ENCODE measurements at places on chromosomes 3 and 15.

- DNase-seq, result no peak
Observed at GRCh38 chr3:187242435-187242834, 45.1 kb downstream of the RTP1 start.

GRCh38 chr3:123486460-123486859 is 37.6 kb upstream of the ADCY5 start:
- no peak for DNase-seq

DNA sequence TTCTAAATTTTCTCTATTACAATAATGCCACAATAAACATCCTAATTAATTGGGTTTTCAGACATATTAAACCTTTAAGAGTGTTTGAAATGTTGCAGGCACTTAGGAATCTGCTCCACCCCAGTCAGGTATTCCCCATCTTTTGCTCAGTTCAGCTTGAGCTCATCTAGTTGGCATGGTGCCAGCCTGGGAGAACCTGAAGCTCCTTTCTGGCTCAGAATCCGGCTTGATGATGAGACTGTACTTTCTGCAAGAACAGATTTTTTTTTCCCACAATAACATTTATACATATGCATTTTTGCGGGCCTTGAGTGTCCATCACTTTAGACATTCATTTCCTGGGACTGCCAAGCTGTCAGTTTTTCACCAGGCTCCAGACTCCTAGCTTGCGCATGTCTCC is 7.7 kb upstream of the OXSR1 start:
- DNase-seq, result no peak

GRCh38 chr15:91552555-91552954 is 301.0 kb upstream of the SLCO3A1 start:
- DNase-seq, result no peak

GRCh38 chr3:129644836-129645235 is 38.4 kb upstream of the PLXND1 start:
- DNase-seq, result no peak

DNA sequence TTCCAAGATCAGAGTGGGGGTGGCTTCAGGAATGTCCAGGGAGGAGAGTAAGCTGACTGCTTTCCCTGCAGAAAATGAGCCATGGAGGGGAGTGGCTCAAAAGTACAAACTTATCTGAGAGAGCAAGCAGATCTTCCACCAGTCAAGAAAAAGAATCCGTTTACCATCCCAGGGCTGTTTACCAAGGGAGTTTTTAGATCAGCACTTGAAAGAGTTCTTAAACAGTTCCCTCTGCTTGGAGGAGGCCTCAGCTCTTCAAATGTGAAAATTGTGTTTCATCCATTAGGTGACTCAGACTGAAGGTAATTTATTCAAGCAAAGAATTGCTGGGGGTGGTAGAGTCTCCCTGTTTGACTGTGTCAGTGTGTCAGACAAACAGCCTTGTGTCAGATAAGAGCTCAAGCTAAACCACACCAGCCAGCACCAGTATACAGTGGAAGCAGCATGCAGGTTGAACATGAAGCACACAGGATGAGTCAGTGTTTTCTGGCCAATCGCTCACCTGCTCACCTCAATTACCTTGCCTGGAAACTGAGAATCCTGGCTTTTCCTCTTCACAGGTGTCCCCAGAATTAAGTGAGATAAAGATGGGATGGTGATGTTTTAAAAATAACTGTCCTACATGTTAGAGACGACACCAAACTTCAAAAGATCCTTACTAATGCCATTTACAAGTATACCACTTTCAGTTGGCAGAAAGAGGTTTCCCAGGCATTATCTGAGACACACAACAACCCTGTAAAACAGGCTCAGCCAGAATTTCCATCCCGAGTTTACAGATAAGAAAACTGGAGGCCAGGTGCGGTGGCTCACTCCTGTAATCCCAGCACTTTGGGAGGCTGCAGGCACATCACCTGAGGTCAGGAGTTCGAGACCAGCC is 21.7 kb downstream of the SH3BP5 start:
- peak; percentile 16 for DNase-seq

DNA sequence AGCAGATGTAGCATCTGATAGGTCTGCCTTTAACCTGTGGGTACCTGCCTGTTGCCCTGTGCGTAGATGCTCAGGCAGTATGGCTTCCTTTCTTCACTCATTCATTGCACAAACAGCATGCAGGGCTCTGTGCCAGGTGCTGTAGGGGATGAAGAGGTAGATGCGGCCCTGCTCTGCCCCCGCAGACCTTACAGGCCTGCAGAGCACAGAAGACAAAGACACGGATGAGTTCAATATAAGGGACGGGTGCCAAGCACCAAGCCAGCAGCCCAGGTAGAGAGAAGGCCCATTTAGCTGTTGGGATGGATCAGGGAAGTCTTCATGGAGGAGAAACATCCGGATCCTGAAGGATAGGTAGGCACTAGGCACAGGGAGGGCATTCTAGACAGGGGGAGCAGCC is 69.4 kb downstream of the AAGAB start:
- no peak for DNase-seq

GRCh38 chr3:161203485-161204098 is 17.5 kb upstream of the NMD3 start:
- no peak for DNase-seq

DNA sequence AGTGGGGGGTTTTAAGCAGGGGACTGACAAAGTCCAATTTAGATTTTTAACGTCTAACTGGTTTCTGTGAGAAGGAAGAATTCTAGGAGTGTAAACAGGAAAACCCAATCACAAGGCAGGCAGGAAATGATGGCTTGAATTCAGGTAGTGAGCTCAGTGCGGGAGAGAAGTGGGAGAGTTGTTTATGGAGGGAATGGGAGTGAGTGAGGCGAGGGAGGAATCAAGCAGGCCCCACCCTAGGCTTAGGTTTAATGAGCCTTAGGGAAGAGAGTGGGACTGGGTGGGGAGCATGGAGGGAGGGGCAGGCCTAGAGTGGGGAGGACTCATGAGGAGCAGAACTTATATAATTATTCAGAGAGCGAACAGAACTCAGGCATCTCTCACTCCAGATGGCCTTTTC is 17.9 kb downstream of the VIPR1 start:
- DNase-seq, result no peak

DNA sequence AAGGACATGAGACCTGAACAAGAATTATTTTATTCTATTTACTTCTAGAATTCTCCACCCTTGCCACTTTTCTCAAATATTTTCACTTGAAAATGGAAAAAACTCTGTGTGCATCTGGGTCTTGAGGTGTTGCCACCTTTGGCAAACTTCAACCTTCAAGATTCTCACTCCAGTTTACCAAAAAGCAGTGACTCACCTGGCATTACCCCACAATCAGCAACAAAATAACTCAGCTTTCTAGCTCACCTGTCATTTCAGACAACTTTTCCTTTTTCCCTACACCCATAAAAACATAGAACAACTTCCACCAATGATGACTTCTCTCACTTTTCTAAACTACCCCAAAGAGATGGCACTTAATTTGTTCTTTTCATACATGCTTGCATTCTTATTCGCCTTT is 115.8 kb downstream of the DUT start:
- DNase-seq, result no peak

DNA sequence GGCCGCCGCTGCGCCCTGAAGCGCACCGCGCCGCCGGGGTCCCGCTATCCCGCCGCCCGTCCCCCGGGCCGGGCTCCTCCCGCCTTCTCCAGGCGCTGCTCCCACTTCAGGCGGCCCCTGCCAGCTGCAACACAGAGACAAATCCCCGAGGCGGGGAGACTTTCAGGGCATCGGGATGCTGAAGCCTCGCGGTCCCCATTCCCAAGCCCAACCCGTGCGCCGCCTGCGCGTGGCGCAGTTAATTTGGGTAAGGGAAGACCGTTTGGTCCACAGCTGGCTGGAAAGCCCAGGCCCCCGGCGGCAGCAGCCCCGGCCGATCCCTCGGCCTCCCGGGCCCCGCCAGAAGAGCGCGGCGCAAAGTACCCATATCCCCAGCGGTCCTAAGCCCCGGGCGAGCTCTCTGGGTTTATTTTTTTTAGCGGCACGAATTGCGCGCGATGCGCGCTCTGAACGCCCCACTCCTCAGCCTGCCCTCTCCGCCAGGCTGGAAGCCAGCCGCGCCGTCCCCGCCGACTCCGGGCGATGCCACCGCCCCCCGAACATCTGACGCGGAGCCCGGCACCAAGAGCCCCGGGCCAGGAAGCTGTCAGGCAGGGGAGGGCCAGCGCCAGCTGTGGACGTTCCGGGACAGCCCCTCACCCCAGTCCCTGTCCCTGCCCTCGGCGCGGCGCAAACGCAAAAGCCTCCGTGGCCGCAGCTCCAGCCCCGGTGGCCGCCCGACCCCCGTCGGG is 517 bp downstream of the FBN1 start:
- DNase-seq, result no peak

GRCh38 chr15:67879440-67880129 is 39.7 kb upstream of the RNU6-1 start:
- no peak for DNase-seq

DNA sequence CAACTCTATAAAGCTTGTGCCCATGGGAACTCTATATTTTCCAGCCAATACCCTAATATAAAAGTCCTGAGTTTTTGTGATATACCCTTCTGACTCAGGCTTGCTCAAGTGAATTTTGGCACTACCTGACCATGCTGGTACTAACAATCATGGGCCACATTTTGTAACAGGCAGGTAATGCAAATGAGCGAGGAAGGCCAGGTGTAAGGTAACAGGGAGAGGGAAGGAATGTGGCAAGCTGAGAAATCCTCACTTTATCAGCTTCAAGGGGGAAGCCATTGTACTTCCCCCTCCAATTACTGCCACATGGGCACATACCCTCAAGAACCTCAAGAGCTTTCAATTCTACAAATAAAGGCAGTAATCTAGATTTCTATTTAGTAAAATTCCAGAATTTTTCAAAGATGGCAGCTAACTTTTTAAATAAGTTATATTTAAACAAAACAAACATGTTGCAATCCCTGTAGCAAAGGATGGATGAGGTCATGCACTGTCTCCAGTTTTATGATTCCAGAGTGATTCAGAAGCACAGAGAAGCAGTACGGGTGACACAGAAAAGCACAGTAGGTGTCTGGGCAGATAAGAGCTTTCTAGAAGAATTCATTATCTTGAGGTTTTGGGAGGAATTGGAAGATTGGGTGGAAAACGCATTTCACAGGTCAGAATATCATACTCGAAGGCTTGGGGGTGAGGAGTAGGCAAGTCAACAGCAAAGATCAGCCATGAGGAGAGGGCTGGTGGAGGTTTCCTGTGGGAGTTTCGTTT is 87.6 kb downstream of the FOXP1 start:
- DNase-seq, result no peak

DNA sequence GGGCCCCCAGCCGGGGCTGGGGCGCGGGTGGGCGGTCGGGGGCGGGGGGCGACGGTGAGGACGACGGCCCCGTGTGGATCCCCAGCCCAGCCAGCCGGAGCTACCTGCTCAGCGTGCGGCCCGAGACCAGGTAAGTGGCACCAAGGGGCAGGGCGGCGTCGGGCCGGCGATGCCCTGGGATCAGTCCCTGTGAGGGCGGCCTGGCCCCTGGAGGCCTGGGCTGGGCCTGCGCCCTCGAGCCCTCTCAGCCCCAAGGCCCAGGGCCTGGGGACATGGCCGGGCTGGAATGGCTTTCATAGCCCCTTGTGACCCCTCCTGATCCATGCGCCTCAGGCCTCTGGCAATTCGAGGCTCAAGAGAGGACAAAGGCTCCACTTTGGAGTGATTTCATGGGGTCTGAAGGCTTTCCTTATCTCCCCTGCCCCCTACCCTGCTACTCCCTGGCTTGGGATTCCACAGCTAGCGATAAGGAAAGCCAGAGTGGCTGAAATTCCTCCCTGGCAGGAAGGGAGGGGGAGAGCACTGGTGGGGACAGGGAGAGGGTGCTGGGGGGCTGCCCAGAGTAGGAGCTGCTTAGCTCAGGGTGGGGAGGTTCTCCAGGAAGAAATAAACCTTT is 418 bp downstream of the ALPK3 start:
- DNase-seq, result no peak

- DNase-seq, result no peak
Observed at GRCh38 chr3:125119752-125120378, 64.1 kb upstream of the HEG1 start.

GRCh38 chr3:98525494-98525893 is 2.8 kb upstream of the CLDND1 start:
- DNase-seq, result no peak

DNA sequence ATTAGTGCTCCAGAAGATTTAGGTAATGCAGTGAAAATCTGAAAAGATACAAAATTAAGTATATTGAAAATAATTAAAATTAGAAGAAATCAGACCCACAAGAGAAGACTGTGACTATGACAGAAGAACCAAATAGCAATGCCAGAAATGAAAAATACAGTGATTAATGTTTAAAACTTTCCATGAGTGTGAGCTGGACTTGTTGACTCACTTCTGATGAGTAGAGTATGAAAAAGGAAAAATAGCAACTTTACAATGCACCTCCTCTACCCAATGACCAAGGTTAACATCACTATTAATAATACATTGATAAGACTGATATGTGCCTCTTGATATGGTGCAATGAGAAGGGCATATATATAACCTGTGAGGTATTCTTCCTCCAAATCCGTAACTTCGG is 39.3 kb upstream of the SLC22A13 start:
- no peak for DNase-seq

GRCh38 chr3:126439968-126440708 is 35.6 kb downstream of the ZXDC start:
- DNase-seq, result no peak

DNA sequence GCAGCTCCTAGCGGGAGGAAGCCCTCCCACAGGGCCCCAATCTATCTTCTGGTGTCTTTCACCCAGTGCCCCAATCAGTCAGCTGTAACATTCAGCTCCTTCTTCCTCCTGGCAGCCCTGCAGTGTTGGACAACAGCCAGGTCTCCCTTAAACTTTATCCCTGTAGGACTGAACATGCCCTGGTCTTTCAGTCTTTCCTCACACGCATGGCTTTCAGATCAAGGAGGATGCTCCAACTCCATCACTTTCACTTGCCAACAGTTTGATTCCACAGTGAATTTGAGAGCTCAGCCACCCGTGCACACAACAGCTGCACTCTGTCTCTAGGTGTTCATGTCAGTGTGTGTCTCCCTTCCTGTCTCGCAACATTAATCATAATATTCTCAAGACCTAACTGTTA is 28.5 kb upstream of the LRRC34 start:
- no peak for DNase-seq

DNA sequence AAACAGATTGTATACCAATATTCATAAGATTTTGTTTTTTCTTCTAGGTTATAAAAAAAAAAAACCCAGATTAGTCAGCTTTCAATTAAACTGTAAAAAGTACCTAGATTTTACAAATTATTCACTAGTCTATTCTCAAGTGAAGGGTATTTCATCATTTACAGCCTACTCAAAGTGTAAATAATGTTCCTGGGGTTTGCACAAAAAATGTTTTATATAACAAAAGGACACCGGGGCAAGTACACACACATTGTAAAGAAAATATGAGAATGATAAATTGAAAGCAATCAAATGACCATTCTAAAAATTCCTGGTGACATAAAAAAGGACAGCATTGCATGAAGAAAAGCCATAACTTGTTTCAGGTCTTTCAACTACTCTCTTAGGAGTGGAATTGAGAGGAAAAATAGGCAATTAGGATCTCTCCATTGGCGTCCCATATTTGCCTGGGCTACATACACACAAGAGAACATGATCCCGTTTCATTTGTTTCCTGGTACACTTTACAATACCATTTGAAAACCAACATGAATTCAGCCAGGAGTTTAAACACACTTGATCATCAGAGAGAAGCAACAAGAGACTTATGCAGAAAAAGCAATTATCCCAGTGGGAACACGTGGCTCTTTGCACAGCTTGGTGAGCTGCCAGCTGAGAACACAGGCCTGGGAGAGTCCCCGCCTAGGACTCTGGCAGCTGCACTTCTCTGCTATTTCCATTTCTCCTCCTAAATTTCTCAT is 1039.2 kb downstream of the ROBO1 start:
- DNase-seq, result no peak

- DNase-seq, result no peak
Observed at GRCh38 chr3:37668818-37669610, 192.7 kb upstream of the CTDSPL start.

- no peak for DNase-seq
Observed at GRCh38 chr3:193236599-193236998, 4.4 kb upstream of the PLAAT1 start.

Data from activated T-helper 1 cell treated with anti-CD3 and anti-CD28 coated beads, Interleukin-2, amount 50 U/mL, for 16 hours (primary cell).